GOT3 (cell line): ENCODE measurements at places on chromosomes 1 and 21.
A peak's percentile ranks its signal among the peaks of the same experiment; 100 is the strongest.

DNA sequence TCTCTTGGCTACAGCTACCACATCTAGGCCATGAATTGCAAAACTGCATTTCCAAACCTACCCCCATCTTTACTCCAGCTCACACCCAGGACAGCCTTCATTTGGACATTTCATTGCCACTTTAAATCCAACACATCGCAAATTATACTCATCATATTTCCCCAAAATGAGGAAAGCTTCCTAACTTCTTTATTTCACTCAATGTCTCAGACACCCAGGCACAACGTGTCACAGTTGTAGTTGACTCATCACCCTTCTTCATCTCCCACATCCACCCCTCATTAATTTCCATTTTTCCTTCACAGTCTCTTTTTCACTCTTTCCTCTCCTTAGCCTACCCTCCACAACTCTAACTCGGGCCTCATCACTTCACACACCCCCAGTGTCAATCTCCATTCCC lies 6.7 kb downstream of the OTUD7B start:
- no peak for DNase-seq

DNA sequence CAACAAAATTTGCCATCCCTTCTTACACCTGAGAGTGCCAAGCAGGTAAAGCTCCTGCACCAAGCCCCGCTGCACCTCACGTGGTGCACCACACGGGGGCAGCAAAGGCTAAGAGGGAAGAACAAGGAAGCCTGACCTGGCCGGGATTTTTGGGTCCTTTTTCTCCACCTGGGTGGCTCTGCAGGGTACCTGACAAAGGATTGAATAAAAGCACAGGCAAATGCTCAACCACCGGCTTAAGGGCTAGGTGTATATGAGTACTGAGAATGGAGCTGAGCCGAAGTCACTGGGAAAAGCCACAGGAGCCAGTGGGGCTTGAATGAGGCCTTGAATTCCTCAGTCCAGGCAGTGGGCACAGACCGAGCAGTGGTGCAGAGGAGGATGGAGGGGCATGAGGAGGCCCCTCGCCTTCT lies 36.4 kb downstream of the ZNF697 start:
- no peak for DNase-seq

GRCh38 chr21:28927130-28927529 lies 65.5 kb downstream of the LTN1 start:
- no peak for DNase-seq

DNA sequence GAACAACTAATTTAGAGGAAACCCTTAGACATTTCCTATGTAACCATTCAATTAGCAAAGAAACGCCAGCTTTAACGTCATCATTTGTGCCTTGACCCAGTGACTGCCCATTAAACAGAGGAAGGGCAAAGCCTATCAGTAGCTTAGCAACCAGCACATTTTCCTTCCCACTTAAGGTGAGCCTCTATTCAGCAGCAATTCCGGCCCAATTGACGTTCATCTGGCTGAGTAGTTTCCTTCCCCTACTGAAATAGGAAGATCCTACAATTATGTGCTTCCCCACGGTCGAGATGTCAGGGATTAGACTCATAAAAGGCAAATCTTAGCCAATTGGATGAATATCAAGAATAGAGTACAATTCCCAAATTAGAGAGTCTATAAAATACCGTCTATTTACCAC lies 482.1 kb upstream of the ADAMTS5 start:
- DNase-seq: no peak

GRCh38 chr1:243924188-243924587 lies 74.1 kb upstream of the AKT3 start:
- DNase-seq: no peak

DNA sequence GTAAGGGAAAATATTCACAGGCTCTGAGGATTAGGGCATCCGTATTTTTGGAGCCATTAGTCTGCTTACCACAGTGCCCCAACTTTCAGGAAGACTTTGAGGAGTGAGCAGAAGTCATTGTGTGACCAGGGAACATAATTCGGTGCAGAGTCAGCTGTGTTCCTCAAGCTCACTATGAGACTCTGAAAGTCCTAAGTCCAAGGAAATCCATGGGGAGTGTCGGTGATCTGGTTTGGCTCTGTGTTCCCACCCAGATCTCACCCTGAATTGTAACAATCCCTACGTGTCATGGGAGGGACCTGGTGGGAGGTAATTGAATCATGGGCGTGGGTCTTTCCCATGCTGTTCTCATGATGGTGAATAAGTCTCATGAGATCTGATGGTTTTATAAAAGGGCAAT lies 45.9 kb upstream of the SCAF4 start:
- no peak for DNase-seq

GRCh38 chr1:167292216-167292615 lies 71.5 kb downstream of the POU2F1 start:
- no peak for DNase-seq

- no peak for DNase-seq
Observed at GRCh38 chr1:230725256-230726012, 11.5 kb upstream of the AGT start.

GRCh38 chr21:36239585-36239984 lies 80.4 kb upstream of the MORC3 start:
- no peak for DNase-seq

- no peak for DNase-seq
Observed at GRCh38 chr1:21302747-21303715, 12.8 kb upstream of the ECE1 start.

GRCh38 chr1:108897865-108898720 lies 21.3 kb downstream of the GPSM2 start:
- DNase-seq: no peak

DNA sequence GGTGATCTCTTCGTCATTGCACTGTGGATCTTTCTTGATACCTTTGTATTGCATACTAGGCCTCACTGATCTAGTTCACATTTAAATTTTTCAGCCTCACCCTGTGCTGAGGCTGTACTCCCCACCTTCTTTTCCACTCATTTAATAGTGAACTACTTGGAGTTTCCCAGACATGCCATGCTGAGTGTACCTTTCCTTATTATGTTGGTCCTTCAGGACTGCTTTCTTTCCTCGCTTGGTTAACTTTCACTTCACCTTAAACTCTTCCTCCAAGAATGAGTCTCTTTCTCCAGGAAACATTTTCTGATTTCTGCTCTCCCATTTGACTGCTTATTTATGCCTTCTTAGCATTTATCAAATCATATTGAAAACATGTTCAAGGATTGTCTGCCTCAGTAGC lies 20.8 kb downstream of the RNF2 start:
- no peak for DNase-seq

DNA sequence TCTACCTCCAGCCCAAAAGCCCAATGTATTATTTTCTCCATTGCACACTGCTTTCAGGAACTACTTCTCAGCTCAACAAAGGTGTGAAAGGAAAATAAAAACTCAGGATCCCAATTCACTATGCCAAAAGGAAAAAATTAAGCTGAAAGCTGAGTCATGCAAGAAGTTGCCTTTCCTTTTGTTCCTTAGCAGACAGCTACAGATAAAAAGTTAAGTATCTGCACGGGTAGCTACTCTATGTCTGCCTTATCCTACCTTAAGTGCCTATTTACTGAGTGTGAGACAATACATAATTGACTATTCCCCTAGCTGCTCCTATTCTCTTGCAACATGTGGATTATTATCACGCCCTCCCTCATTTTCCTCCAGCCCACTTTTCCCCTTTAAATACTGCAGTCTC lies 84.1 kb downstream of the ADCY10 start:
- no peak for DNase-seq

- no peak for DNase-seq
Observed at GRCh38 chr1:47784497-47784822, 212.7 kb downstream of the TRABD2B start.

GRCh38 chr1:246724016-246724730 lies at the start of gene SCCPDH:
Gene SCCPDH, plus strand, starts transcription at chr1:246724409. Its CDS starts 14 bp downstream, at chr1:246724423.
- peak; percentile 85 for DNase-seq

DNA sequence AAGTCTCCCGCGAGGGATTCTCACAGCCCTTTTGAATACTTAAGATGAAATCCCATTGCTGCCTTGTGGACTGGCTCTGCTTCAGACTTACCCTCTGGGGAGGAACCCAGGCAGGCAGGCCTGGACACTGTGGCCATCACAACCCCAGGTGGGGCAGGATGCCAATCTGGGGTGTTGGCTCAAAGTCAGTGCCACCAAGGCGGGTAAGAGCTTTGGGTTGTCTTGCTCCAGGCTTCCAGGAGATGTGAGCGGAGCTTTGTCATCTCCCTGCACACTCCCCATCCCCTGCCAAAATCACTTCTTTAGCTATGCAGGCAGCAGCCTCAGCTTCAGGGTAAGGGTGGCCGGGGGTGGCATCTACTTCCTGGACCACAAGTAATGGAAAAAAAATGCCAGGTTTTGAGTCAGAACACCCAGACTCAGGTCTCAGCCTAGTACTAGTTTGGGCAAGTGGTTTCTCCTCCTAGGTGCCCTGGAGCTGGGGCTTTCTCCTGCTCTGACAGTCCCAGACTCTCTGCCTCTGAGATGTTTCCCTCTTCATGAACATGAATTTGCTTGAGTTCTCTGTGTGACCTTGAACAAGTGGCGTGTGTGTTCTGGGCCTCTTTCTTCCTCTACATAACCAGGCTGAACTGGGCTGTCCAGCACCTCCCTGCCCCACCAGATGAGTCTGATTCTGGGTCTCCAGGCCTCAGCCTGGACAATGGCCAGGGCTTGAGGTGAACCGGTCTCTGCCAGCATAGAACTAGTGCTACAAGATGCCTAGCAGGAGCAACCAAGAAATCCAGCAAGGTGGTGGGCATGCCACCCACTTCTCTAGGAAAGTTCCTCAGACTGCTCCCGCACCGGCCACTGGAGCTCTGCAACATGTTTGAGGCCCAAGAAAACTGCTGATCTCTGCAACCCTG lies 65.4 kb downstream of the VWA5B1 start:
- DNase-seq: no peak

DNA sequence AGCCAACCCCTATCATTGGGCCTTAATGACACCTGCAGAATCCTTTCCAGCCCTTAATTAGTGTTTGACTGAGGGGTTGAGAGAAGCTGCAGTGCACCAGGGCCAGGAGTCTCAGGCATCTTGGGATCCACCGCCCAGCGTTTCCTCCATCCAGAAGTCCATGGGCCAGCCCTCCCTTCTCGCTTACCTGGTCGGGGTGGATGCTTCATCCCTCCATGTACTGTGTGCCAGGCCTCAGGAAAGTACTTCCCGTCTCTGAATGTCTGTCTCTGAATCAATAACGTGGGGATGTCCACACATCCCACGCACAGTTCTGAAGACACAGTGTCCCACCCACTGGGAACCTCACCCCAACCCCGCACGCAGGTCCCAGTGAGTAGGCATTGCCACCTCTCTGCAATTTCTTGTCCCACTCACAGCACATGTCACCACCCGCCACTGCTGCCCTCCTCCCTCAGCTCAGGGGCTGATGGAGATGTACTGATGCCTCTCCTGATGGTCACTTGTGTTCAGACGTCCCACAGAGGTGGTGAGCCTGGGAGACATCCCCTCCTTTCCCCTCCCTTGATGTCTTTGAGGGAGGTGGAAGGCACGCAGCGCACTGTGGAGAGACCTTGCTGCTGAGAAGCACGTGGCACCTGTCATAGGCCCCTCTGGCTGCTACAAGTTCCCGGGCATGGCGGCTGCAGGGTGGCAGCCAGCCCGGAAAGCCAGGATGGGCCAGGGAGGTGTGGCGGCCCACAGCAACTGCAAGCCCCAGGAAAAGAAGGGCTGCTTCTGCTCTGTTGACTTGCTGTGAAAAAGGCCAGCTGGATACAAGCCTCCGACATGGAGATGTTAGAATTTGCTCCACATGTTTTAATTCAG lies 29.4 kb upstream of the PRSS38 start:
- DNase-seq: no peak

GRCh38 chr1:166701603-166702100 lies 137.6 kb upstream of the POGK start:
- DNase-seq: no peak

DNA sequence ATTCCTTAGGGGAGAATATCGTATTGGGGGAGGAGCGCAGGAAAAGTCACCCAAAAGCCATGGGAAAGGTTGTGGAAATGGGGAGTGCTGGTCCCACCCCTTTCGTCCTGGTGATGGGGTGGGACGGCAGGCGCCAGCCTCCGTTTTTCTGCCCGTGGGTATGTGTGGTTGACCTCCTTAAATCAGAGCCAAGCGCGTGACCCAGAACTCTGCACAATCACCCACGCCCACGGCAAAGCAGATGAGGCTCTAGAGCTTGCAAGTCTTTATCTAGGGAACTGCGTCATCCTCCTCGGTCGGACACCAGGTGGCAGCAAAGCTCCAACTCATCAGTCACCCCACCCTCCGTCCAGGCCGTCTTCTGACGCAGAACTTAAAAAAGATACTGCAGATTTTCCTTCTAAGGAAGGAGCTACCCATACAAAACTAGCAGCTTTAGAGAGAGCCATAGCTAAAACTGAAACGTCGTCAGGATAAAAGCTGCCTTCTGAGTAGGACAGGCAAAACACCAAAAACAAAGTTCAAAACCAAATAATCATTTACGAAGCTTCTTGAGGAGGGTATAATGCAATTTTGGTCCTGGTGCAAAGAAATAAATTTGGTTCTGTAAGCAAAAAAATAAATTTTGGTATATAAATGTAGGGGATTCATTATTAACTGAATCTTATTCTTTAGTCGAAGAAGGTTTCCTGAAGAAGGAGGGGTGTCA lies 62.0 kb downstream of the TBX19 start:
- peak; percentile 96 for DNase-seq

DNA sequence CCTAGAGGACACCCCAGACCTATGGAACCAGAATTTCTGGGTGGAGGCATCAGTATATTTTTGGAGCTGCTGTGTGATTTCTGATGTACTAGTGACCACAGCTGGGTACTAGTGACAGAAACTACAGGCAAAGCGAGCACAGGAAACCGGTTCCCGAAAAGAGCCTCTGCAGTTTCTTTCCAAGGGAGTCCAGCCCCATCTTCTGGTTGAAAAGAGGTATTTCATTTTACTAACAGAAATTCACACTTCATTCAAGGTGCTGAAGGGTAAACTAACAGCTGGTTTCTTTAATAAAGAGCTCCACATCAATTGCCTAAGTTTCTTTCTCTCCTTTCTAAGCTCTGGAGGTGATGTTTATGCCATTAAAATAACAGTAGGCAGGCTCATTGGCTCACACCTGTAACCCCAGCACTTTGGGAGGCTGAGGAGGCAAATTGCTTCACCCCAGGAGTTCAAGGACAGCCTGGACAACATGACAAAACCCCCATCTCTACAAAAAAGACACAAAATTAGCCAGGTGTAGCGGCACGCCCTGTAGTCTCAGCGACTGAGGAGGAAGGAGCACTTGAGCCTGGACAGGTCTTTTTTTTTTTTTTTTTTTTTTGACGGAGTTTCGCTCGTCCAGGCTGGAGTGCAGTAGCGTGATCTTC lies 22.0 kb downstream of the THAP3 start:
- no peak for DNase-seq

- no peak for DNase-seq
Observed at GRCh38 chr1:209809611-209810010, 3.7 kb upstream of the IRF6 start.

DNA sequence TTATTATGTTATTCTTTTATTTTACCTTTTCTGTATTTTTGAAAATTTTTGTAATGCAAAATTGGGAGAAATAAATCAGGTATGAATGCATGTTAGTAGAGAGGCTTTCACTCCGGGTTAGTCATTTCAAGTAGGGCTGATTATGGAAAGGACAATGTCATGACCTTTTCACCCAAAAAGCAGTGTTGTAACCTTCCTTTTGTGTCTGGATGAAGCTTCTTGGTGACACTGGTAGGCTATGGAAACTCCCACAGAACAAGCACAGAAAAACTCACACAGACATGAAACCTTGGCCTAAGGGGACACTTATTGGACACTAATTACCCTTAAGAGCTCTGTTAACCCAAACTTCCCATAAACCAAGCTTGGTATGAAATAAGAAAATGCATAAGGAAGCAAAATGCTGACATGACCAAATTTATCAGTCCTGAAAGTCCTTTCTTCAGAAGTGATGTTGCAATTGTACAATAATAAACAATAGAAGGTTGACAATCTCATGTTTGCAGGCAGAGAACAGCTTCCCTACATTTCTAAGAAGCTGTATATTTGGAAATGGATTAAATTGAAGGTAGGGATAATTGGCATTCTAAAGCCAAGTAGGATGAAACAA lies 70.0 kb upstream of the KCNJ15 start:
- no peak for DNase-seq
